ENCODE measurements at places on chromosomes 2 and 18.

DNA sequence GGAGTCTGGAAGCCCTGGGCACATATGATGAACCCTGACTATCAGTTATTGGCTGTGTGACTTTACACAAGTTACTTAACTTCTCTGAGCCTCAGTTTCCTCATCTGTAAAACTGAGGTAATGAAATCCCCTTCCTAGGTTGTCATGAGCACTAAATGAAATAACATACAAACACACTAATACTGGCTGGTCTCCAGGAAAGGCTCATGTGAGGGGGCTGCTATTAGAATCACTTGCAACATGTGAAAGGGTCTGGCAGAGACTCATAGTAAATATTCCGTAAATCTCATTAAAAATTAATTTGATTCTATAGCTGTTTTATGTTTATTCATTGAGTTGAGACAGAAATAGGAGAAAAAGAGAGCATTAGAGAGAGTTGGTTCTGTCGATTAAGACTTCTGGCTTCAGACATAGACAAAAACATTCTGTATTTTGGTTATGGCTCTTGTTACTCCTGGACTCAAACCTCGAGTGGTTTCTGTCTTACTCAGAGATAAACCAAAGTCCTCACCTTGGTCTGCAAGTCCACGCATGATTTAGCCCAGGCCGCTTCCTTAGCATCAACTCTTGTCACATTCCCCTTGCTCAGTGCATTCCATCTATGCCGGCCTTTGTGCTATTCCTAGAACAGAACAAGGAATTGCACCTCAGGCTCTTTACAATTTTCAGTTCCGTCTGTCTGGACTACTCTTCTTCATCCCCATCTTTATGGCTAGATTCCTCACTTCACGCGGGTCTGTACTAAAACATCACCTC, 139.1 kb downstream of the NXPH2 start:
- no peak for DNase-seq

DNA sequence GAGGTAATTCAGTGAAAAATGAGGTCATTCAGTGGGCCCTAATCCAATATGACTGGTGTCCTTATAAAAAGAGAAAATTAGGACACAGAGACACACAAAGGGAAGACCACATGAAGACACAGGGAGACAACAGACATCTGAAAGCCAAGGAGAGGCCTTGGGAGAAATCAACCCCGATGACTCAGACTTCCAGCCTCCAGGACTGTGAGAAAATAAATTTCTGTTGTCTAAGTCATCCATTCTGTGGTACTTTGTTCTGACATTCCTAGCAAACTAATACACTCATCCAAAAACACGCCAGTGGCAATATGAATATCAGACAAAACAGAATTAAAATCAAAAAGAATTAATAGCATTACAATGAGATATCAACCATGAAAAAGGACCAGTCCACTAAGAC, 303.7 kb downstream of the SS18 start:
- no peak for DNase-seq

GRCh38 chr2:38116762-38117161, 40.8 kb upstream of the CYP1B1 start:
- no peak for DNase-seq

- no peak for DNase-seq
Observed at GRCh38 chr2:127122361-127123027, 15.5 kb upstream of the BIN1 start.

Measured in renal pelvis (tissue), 12 donors.